ENCODE measurements at places on chromosomes 6 and 20.

GRCh38 chr6:151494235-151494935, 568 bp downstream of the CCDC170 start:
- no peak for DNase-seq

DNA sequence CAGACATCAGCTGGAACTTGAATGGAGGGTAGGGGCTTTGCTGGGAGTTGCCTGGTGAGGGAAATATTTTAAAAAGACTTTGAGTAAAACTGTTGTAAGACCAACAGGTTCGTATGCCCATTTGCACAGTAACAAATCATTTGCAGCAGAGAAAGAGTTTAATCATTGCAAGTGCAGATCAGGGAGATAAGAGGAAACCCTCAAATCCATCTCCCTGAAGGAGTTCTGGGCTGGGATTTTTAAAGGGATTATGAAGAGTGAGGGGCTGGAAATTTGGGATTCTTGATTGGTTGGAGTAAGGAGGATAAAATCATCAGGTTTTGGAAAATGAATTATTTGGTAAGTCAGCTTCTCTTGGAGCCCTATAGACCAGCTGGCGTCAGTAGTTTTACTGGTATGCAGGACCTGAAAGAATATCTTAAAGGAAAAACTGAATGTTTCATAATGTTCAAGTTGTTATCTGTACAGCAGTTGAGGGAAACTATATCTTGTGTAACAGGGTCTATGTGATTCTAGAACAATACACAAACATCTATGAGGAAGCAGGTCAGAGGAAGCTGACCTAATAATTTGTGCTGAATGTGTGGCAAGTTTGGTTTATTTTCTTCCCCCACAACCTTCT, 295.5 kb downstream of the PLCB1 start:
- no peak for DNase-seq

- no peak for DNase-seq
These were observed 15.8 kb upstream of the RNF182 start for GRCh38 chr6:13908955-13909381.

DNA sequence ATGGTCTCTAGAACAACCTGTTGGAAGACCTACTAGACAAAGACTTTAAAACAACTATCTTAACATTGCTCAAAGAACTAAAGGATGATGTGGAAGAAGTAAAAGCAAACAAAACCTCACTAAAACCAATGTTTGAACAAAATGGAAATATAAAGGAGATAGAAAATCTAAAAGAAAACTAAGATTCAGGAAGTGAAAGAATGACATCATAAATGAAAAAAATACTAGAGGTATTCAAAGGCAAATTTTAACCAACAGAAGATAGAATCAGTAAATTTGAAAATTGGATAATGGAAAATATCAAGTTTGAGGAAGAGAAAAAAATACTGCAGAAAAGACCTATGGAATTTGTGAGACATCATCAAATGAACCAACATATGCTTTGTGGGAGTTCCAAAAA, 914.1 kb upstream of the GJE1 start:
- no peak for DNase-seq

- DNase-seq = no peak
These were observed 133.0 kb downstream of the CLIC5 start for GRCh38 chr6:45882671-45883070.

GRCh38 chr6:112004201-112005012, 49.5 kb upstream of the CCN6 start:
- no peak for DNase-seq

DNA sequence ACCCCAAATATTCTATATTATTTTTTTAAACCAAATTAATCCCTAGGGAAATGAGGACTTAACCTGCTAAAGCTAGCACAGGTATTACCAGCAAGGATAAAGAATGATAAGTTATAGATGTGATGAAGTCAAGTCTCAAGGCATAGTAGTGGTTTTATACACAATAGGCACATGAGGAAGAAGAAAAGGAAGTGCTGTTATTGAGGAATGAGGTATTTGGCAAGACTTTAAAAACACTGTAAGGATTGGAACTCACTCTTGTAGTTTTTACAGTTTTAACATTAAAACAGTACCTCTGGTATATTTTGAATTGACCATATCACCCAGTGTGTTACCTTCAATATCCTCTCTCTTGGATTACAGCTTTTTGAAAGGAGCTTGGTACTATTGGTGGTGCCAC, 54.6 kb downstream of the PHF3 start:
- DNase-seq = no peak
